ENCODE measurements at places on chromosomes 11 and 22. TPM values are rescaled to one million over a fixed set of nuclear protein-coding genes. Genes with fewer than 3 reads are reported as not detected.

KCNQ1OT1 gene
- polyA plus RNA-seq: 0.01 TPM

KIRREL3 gene
- not detected for polyA plus RNA-seq

KCNQ1 gene
- 14.9 TPM for polyA plus RNA-seq

SYVN1 gene
- polyA plus RNA-seq: 81.6 TPM

ENTHD1 gene
- not detected for polyA plus RNA-seq

OR56A1 gene
- not detected for polyA plus RNA-seq

PARVG gene
- polyA plus RNA-seq: 577 TPM

MTA2 gene
- 38.6 TPM for polyA plus RNA-seq

PTPN5 gene
- not detected for polyA plus RNA-seq

CCND1 gene
- polyA plus RNA-seq: not detected

ISX gene
- not detected for polyA plus RNA-seq

ZP1 gene
- not detected for polyA plus RNA-seq

LRP5 gene
- 0.23 TPM for polyA plus RNA-seq

RCOR2 gene
- polyA plus RNA-seq: not detected

OVCH2 gene
- polyA plus RNA-seq: not detected

RIMBP3C gene
- 0.08 TPM for polyA plus RNA-seq

SSTR3 gene
- 0.11 TPM for polyA plus RNA-seq

CECR2 gene
- 0.02 TPM for polyA plus RNA-seq

DDT gene
- 219 TPM for polyA plus RNA-seq

OR8A1 gene
- polyA plus RNA-seq: not detected

TBX10 gene
- polyA plus RNA-seq: not detected

NRIP3 gene
- polyA plus RNA-seq: 1.0 TPM

SH3BP1 gene
- polyA plus RNA-seq: 228 TPM

LINC01488 gene
- not detected for polyA plus RNA-seq

CACNA1I gene
- polyA plus RNA-seq: 0.04 TPM

OR8G5 gene
- not detected for polyA plus RNA-seq

SYCE3 gene
- polyA plus RNA-seq: 1.9 TPM

MMP8 gene
- polyA plus RNA-seq: 0.14 TPM

NAALADL1 gene
- polyA plus RNA-seq: 29.2 TPM

ROBO4 gene
- 0.20 TPM for polyA plus RNA-seq

CABP7 gene
- not detected for polyA plus RNA-seq

OOSP1 gene
- not detected for polyA plus RNA-seq

SPON1 gene
- not detected for polyA plus RNA-seq

MMP13 gene
- not detected for polyA plus RNA-seq

CSRP3 gene
- polyA plus RNA-seq: not detected

TRIM3 gene
- polyA plus RNA-seq: 36.2 TPM

SRRD gene
- 3.0 TPM for polyA plus RNA-seq

GGTLC3 gene
- not detected for polyA plus RNA-seq

OR51V1 gene
- polyA plus RNA-seq: not detected

ALDH3B2 gene
- not detected for polyA plus RNA-seq

LDHAL6A gene
- polyA plus RNA-seq: not detected

GAS2 gene
- polyA plus RNA-seq: 0.89 TPM

HYLS1 gene
- 0.61 TPM for polyA plus RNA-seq

MPPED1 gene
- polyA plus RNA-seq: not detected

TMPRSS13 gene
- polyA plus RNA-seq: 2.3 TPM

MPZL2 gene
- 9.2 TPM for polyA plus RNA-seq
